ENCODE measurements at places on chromosomes 11 and 22.
A peak's percentile ranks its signal among the peaks of the same experiment; 100 is the strongest.

GRCh38 chr11:118168751-118169150 is 7.7 kb downstream of the SCN2B start:
- DNase-seq = no peak

- no peak for DNase-seq
These were observed 22.1 kb upstream of the LMO1 start for GRCh38 chr11:8285796-8286195.

GRCh38 chr11:131392528-131393255 is 22.3 kb downstream of the NTM start:
- peak; percentile 12 for DNase-seq

DNA sequence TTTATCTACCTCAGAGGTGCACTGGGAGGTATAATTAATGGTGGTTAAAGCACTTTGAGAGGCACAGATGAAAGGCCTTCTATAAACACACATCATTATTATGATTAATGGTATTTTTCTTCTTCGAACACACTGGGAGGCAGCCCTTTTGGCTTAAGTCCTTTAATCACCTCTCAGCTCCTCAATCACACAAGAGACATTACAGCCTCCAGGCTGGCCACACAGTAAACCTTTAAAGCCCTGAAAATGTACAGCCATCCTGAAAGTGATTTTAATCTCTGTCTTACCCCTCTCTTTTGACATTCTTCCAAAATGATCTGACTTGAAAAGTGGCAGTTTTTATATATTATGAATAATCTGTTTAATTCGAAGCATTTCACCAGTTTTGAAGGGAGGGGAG is 54.3 kb upstream of the VSTM5 start:
- DNase-seq = no peak

DNA sequence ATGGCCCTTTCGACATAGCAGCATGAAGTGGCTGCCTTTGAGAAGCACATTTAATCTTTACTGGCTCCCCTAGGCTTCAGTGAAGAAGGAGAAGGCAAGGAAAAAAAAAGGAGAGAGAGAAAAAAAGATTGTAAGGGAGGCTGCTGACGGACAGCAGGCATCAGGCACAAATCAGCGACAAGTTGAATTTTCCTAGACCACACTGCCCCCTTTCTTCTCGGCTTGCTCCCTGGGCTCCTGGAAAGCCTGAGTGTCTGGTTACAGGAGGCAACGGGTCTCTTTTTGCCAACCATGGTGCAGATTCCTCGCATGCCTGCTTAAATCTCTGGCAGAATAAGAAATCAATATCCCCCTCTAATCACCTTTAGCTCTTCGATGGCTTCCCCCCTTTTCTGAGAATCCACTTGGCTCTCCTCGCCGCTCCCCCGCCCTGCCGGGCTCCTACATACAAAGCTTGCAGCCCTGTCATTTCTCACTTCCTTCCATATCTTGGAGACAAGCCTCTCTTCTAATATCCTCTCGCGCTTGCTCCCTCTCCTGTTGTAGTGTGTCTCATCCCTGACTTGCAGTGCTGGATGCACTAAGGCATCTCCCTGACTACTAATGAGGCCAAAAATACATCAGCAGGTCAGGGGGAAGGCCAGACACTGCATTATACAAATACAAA is 14.3 kb downstream of the BLID start:
- no peak for DNase-seq

- DNase-seq = no peak
These were observed 6.9 kb downstream of the RDX start for GRCh38 chr11:110289472-110289871.

DNA sequence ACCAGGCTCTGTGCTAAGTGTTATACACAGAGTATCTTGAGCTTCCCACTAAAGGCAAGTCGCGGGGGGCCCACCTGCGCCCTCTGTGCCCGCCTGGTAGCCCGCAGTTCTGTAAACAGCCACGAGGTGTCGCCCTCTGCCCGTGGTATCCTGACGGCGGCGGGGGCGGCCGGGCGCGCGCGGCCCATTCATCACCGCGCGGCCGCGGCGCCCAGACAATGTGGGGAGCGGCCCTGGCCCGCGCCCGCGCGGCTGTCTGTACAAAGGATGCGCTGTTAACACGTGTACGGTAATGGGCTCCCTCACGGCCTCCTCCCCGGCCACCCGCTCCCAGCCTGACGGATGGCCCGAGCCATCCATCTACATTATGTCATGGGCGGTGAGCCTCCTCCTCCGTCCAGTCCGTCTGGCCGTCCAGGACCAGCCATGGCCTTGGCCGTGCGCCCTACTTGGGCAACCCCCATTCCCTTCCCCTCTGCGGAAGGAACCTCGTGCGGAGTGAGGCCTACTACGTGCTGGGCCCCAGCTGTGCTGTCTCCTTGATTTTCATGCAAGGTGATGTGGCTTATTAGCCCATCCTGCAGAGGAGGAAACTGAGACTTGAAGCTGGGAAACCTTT is 99.4 kb downstream of the MIAT start:
- DNase-seq = peak; percentile 12

GRCh38 chr11:44066732-44067141 is 667 bp downstream of the ACCS start:
- peak; percentile 56 for DNase-seq

DNA sequence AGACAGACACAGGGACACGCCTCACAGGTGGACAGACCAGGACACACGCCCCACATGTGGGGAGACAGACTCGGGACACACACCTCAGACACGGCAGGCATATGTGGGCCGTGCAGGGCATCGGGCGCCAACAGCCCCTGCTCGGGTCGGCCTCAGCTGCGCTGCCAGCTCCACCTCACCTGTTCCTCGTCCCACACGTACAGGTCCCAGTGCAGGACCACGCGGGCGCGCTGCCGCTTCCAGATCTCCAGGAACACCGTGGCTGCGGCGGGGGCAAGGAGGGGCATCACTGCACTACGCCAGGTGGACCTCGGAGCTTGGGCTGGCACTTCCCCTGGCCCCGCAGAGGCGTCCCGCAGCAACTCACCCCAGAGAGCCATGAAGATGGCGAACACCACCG is 12.4 kb downstream of the ANO9 start:
- no peak for DNase-seq

GRCh38 chr11:120465921-120466534 is 45.5 kb upstream of the GRIK4 start:
- no peak for DNase-seq

GRCh38 chr11:61771985-61772455 is 19.6 kb downstream of the MYRF start:
- no peak for DNase-seq

- DNase-seq = peak; percentile 51
These were observed at the start of gene CERK for GRCh38 chr22:46737976-46738646. TSS of gene CERK (minus strand) at chr22:46738252. CDS start at chr22:46738148, 104 bp downstream.

DNA sequence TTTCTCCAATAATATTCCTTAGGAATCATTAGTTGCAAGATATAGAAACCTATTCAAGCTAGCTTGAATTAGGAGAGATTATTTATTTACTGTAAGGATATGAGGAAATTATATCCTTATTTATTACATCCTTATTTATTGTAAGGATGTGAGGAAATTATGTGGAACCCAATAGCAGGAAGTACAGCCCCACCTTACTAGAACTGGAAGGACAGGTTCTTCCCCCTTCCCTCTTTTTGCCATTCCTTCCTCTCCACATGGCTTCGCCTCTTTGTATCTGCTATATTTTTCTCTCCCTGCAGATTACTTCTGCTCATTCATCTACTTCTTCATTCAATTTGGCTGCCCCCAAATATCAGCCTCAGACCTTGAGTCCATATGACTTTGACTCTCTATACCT is 49.5 kb upstream of the B3GNT6 start:
- DNase-seq = no peak

GRCh38 chr22:39995393-39996252 is 869 bp downstream of the FAM83F start:
- no peak for DNase-seq

- no peak for DNase-seq
These were observed 73.7 kb downstream of the FLI1 start for GRCh38 chr11:128767591-128768001.

- no peak for DNase-seq
These were observed 142.7 kb downstream of the FBXO7 start for GRCh38 chr22:32617271-32617670.

- no peak for DNase-seq
These were observed 6.9 kb upstream of the SREBF2 start for GRCh38 chr22:41826021-41826420.

DNA sequence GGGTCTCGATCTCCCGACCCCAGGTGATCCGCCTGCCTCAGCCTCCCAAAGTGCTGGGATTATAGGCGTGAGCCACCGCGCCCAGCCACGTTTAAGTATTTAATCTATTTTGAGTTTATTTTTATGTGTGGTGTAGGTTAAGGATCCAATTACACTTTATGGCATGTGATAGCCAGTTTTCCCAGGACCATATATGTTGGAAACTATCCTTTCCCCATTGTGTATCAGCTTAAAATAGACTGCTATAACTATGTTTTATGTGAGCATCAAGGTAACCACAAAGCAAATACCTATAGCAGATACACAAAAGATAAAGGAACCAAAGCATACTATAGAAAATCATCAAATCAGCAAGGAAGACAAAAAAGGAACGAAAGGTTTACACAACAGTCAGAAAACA is 42.4 kb downstream of the TTC28 start:
- DNase-seq = no peak

DNA sequence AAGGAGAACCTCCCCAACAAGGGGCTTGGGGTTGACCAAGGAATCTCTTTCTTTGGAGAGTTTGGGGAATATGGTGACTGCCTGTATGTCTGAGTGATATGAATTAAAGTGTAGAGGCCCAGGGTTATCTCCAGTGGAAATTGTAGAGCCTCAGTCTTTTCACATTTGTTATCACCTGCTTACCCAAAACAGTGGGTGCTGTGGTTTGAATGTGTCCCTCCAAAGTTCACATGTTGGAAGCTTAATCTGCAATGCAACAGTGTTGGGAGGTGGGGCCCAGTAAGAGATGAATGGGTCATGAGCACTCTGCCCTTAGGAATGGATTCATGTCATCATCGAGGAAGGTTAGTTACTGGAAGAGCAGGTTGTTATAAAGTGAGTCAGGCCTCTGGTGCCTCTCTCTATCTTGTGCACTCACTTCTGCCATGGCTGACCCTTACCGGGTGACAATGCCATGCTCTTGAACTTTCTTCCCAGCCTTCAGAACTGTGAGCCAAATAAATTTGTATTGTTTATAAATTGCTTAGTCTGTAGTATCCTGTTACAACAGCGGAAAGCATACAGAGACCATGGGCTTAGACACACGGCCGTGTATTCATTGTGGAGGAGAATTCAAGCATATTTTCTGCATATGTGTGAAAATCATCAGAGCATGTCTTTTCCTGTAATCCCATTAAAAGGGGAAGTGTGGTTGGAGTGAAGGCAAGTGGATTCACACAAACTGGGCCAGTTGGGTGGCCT is 114.1 kb upstream of the TBCEL start:
- no peak for DNase-seq

DNA sequence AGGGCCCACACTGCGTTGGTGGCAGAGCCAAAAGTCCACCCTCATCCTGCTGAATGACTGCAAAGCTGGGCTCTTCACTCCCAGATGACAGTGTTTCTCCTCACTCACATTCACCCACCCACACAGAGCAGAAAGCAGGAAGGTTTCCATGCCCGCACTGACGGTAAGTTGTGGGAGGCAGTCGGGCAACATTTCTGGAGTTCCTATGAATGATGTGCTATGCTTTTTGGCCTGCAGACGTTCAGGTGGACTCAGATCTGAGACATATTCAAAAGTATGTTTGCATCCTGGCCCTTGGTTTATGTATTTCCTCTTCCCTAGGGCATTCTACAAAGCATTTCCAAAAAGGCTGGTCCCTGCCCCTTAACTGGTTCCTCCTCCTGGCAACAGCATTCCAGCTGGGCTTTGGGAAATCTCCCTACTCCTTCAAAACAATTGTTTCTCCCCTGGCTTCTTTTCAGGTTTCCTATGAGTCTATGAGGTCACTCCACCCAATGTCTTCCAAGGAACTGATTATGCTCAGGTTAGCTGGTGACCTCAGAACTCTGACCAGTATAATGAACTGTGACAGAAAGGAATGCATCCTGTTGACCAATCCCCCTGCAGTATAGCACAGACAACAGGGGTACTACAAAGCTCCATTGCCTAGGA is 36.4 kb downstream of the PACSIN2 start:
- no peak for DNase-seq

DNA sequence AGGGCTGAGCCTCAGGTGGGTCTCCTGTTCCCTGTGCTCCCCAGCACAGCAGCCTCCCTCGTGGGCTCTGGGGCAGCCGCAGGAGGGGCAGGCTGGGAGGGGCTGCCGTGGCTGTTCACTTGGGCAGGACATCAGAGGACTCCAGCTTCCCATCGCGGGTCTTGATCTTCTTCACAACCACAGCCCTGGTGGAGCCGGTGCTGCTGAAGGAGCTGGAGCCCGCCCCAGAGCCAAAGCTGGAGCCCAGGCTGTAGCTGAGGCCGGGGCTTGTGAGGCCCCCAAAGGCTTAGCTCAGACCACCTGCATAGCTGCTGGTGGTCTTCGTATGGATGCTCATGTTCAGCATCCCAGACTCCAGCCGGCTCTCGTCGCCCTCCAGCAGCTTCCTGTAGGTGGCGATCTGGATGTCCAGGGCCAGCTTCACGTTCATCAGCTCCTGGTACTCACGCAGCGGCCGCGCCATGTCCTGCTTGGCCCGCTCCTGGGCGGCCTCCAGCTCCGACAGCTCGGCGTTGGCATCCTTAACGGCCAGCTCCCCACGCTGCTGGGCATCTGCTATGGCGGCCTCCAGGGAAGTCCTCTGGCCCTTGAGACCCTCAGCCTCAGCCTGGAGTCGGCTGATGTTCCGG is 126.1 kb downstream of the NECTIN1 start:
- DNase-seq = no peak

GRCh38 chr11:75563978-75564552 is 2.0 kb downstream of the SERPINH1 start:
- no peak for DNase-seq

DNA sequence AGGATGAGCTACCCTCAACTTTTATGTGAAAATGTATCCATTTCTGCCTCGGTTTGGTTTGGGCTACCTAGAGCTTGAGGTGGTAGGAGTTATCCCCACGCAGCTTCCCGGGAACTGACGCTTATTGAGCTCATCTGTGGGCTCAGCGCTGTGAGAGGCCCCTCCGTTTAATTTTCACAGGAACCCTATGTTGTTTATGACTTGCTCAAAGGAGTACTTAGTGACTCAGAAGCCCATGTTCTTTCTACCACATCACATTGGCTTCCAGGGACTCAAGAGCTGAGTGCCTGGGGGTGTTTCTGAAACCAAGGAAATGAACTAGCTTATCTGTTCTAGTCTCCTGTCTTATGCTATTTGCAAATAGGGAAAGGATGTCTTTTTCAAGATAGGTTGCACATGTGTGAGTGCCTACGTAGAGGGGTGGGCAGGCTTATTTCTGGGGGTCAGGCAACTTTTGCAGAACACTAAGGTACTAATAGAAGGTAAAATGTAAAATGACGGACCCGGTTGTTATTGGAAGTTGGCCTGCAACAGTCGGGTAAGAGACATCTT is 40.5 kb downstream of the MICAL2 start:
- DNase-seq = peak; percentile 27

Data from OCI-M1 (cell line).